ENCODE measurements at places on chromosomes 3 and 15. TPM values are rescaled to one million over a fixed set of nuclear protein-coding genes. Genes with fewer than 3 reads are reported as not detected.

DNA sequence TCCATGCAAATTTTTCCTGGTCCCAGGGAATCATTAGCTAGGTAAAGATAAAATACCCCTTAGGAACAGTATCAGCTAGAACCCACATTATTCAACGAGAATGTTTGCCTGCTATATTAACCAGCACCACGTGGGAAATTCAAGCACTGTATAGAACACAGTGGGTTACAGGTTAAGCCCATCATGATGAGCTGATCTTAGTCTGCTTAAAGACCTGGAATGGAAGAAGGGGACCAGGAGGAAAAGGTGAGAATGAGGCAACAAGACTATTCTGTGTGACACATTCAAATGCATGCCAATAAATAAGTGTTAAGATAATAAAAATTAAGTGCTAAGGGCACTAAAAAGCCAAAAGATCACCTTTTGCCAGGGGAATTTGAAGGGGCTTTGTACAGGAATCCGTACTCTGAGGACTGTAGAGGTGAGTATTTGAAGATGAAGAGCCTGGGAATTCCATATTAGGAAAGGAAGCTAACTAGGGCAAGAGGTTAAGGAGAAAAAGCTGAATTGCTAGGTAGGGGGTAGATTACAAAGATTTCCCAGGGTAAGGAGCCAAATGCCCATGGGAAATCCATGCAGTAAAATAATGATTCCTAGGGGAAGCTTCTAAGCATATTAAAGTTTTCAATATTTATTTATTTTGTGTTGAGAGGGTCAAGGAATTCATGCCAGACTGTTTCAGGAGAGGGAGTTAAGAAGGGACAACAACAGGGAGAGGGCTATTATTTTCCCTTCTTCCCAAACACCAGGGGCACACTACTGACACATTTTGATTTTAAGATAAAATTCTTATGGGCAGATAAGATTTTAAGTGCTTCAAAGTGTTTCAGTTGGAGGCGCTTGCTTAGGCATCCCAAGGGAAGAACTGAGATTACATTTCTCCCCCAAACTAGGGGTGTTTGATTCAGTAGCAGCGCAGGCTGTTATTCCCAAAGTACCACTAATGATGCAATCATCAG is 2.3 kb upstream of the MED12L start:
- no peak for DNase-seq
- no peak overlapping the region for H3K27ac ChIP-seq
- H3K36me3 ChIP-seq = peaks cover 26% of the 10 kb centered on the region
- H3K4me1 ChIP-seq = peaks cover 9% of the 10 kb centered on the region
- H3K4me3 ChIP-seq = no peak overlapping the region
- H3K27me3 ChIP-seq = peaks cover 20% of the 10 kb centered on the region

The TMC3 gene
- not detected for total RNA-seq

DNA sequence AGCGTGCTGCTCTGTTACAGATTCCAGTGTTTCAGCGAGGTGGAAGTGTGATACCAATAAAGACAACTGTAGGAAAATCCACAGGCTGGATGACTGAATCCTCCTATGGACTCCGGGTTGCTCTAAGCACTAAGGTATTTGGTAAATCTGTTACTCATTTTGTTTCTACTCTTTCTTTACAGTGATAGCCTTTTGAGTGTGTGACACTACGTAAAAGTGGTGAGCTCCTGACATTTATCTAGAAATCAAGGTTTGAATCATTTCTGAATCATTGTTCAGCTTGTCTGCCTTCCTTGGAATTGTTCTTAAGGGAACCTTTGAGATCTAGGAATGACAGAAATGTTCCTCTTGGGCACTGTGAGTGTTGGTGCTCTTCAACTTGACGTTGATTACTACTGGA is 11.2 kb upstream of the CAPN3 start:
- no peak overlapping the region for H3K27ac ChIP-seq
- no peaks in the 10 kb centered on the region for H3K27me3 ChIP-seq
- H3K4me1 ChIP-seq = no peaks in the 10 kb centered on the region
- H3K4me3 ChIP-seq = no peak overlapping the region

DNA sequence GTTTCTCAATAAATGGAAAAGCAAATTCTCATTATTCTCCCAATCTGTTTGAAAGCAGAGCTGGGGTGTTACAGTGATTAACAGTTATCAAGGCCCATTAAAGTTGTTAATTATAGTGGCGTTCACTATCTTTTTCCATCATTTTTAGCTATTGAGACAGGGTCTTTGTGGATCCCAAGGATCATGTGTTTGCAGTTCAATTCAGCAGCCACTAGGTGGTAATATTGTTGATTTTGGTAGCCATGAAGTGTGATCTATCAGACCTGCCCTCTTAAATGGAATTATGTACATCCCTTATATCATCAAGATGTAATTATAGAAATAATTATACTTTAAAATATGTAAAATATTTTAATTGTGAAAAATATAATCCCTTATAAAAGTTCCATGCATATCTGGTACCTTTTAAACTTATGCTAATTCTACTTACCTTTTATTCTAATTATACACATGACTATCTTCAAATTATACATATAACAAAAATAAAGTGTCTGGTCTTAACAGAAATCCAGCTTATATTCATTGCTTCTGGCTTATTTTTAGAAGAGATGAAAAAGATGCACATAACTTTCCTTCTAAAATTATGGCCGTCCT is 126.4 kb downstream of the GREM1 start:
- no peak for DNase-seq
- H3K27ac ChIP-seq = no peak overlapping the region
- H3K4me1 ChIP-seq = no peaks in the 10 kb centered on the region
- H3K36me3 ChIP-seq = no peaks in the 10 kb centered on the region

The PPP2R3A gene
- 45.6 TPM for total RNA-seq

The CAV3 gene
- not detected for total RNA-seq

All from Calu3 (cell line).